ENCODE measurements at places on chromosomes 12 and 14. TPM values are rescaled to one million over a fixed set of nuclear protein-coding genes. Genes with fewer than 3 reads are reported as not detected.

- DNase-seq, result no peak
Measured at GRCh38 chr14:96095581-96096476, 56.7 kb downstream of the C14orf132 start.

- DNase-seq, result no peak
Measured at GRCh38 chr12:91702843-91703425, 442.7 kb downstream of the BTG1 start.

- peak; percentile 41 for DNase-seq
Measured at GRCh38 chr14:68309616-68310015, 483.3 kb downstream of the ZFP36L1 start.

MIP gene
- not detected for total RNA-seq

PRB3 gene
- not detected for total RNA-seq

NDRG2 gene
- not detected for total RNA-seq

OASL gene
- total RNA-seq, result not detected

CBLN3 gene
- 5.0 TPM for total RNA-seq

All from endothelial cell of umbilical vein (primary cell).